Metanephros (tissue), 2 donors: ENCODE measurements at places on chromosomes 4 and X. TPM values are rescaled to one million over a fixed set of nuclear protein-coding genes. Genes with fewer than 3 reads are reported as not detected.

PLP1 gene
- total RNA-seq, result 7.2 TPM

EGF gene
- 9.3 TPM for total RNA-seq

MTNR1A gene
- 2.0 TPM for total RNA-seq

KLHL4 gene
- 4.9 TPM for total RNA-seq

SUPT20HL2 gene
- total RNA-seq, result 0.06 TPM

GLUD2 gene
- 2.3 TPM for total RNA-seq

GAGE1 gene
- total RNA-seq, result not detected

ITGB1BP2 gene
- total RNA-seq, result 16.9 TPM
